ENCODE measurements at places on chromosomes 13 and 19. TPM values are rescaled to one million over a fixed set of nuclear protein-coding genes. Genes with fewer than 3 reads are reported as not detected.

DNA sequence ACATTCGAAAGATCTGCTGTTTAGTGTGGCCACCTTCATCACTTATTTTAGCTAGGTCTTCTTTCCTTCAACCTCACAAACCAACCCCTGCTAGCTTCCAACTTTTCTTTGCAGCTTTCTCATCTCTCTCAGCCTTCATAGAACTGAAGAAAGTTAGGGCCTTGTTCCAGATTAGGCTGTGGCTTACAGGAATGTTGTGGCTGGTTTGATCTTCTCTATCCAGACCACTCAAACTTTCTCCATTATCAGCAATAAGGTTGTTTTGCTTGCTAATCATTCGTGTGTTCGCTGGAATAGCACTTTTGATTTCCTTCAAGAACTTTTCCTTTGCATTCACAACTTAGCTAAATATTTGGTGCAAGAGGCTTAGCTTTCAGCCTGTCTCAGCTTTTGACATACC, 44.7 kb downstream of the CARS2 start:
- no peak for DNase-seq

The PGLYRP2 gene
- total RNA-seq, result not detected

The OR7D2 gene
- total RNA-seq, result 1.1 TPM

The CD209 gene
- 5.7 TPM for total RNA-seq

The CEACAM16 gene
- not detected for total RNA-seq

DNA sequence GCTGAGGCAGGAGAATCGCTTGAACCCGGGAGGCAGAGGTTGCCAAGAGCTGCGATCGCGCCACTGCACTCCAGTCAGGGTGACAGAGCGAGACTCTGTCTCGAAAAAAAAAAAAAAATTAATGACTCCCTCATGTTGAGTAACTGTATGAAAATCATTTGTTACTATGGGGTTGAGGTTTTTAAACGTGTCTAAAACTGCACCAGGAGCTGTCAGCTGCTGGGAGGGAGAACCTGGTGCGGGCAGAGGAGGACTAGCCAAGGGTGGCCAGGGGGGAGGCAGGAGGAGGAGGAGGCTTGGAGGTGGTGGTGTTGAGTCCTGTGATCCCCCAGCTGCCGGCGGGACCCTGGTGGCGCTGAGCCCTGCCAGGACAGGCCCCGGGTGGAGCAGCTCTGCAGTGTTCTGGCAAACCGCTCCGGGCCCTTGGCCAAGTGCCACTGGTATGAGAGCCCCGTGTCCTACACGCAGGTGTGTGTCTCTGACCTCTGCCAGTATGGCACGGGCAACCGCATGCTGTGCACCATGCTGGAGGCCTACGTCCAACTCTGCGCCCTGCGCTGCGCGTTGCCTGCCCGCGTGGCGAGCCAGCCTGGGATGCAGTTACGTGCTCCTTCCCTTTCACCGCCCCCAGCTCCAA, 17.1 kb upstream of the FXYD3 start:
- DNase-seq, result no peak

The KASH5 gene
- not detected for total RNA-seq

The BIVM gene
- 24.0 TPM for total RNA-seq

DNA sequence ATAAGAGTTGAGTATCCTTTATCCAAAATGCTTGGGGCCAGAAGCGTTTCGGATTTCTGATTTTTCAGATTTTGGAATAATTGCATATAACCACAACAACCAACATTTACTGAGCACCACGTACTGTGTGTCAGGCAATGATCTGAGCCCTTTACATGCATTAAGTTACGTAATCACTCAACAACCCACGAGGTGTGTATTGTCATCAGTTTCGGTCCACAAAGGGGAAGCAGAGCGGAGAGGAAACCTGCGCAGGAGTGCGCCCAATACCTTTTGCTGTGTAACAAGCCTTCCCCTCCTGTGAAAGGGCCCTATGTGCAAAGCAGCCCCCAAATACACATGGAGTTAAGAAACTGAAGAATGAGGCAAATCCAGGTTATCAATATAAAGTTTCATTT, 20.7 kb upstream of the NLRP12 start:
- no peak for DNase-seq

The UCHL3 gene
- total RNA-seq, result 55.9 TPM

- DNase-seq, result peak; percentile 55
Observed at GRCh38 chr13:27006519-27007161, 165.0 kb downstream of the USP12 start.

- no peak for DNase-seq
Observed at GRCh38 chr13:78298657-78299056, 304.7 kb downstream of the POU4F1 start.

- DNase-seq, result no peak
Observed at GRCh38 chr19:17519967-17520366, 8.5 kb downstream of the PGLS start.

DNA sequence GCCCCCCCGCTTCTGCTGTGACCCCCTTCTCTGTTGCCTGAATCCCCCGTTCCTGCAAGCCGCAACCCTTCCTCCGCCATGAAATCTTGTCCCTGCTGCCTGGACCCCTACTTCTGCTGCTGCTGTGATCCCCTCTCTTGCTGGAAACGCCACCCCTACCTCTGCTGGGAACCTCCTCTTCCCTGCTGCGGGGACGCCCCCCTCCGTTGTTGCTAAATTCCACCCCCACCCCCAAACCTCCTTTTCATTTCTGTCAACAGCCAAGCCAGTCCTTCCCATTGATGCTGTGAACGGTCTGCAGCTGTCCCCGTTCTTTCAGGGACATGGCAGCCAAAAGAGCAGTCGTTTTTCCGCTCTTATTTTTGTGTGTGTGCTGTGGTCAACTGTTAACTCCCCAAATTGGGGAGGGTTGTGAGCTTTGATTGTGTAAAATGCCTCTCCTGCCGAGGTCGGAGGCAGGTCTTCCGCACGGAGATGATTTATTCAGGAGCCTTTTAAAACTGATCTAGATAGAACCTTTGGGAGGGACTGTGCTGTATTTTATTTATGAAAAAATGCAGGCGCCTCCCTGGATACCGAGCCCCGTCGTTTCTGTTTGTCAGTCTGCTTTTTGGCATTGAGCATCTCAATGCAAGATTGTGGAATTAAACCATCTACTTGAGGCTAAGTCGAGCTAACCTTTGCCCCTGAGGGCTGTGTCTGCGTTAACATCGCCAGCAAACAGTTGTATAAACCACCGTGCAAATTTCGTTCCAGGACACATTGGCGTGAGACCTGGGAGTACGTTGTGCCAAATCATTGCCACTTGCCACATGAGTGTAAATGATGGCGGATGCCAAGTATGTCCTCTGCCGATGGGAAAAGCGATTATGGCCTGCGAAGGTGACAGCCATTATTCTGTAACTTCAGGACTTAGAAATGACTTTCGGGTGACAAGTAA, 27.9 kb upstream of the NDUFS7 start:
- DNase-seq, result peak; percentile 43

- DNase-seq, result no peak
Observed at GRCh38 chr13:99572131-99572530, 70.9 kb downstream of the TM9SF2 start.

DNA sequence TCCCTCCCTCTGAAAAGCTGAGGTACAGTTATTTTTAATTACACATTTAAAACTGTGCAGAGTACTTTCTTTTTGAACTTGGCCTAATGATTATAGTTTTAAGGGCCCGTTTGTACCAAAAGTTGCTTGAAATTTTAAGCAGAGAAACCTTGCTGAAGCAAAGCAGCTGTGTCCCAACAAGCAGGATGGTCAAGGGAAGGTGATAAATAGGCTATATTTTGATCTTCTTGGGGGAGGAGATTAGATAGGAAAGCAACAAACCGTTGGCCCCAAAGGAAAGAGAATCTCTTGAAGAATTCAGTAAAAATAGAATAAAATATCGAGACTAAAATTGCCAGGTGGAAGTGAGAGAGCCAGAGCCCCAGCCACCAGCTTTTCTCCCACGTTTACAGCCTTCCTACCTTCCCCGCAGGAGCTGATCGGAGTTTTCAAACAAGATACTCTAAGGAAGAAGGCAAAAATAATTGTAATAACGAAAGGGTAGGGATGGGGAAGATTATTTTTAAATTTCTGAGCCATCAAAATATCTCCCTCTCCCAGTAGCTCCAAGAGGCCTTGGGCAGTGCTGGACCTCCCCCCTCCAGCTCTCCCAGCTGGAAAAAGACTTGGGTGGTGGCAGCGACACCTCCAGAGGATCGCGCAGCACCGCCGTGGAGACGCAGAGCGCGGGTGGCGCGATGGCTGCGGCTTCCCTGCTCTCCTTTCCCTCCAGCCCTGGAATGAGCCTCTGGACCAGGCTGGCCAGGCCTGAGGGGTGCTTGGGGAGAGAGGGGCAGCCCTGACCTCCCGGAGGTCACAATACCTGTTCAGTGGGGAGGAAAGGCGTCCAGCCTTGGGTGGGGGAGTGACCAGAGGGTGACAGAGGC, 5.8 kb downstream of the ZIC2 start:
- no peak for DNase-seq

DNA sequence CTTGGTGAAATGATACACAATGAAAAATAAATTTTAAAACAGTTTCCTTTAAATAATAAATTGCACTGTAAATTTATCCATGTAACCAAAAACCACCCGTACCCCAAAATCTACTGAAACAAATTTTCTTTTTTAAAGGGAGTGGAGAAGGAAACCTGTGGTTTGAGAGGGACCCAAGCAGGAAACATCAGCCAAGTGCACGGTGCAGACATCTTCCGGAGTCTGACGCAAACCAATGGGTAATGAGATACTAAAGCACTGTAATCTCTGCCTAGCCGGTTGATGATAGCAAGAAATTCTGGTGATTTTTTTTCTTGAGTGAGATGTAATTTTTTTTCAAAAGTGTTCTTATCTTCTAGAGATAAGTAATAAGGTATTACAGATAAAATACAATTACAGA, 115.4 kb downstream of the ABCC4 start:
- DNase-seq, result no peak

The COX6B1 gene
- total RNA-seq, result 368 TPM

The IZUMO2 gene
- not detected for total RNA-seq

GRCh38 chr13:111143865-111144540, 28.9 kb downstream of the ARHGEF7 start:
- no peak for DNase-seq

The ELSPBP1 gene
- total RNA-seq, result not detected

The ADGRE1 gene
- not detected for total RNA-seq

- peak; percentile 43 for DNase-seq
Observed at GRCh38 chr19:29812080-29812880, 489 bp downstream of the CCNE1 start.

GRCh38 chr13:32811297-32811800, 204.9 kb upstream of the KL start:
- DNase-seq, result peak; percentile 30

DNA sequence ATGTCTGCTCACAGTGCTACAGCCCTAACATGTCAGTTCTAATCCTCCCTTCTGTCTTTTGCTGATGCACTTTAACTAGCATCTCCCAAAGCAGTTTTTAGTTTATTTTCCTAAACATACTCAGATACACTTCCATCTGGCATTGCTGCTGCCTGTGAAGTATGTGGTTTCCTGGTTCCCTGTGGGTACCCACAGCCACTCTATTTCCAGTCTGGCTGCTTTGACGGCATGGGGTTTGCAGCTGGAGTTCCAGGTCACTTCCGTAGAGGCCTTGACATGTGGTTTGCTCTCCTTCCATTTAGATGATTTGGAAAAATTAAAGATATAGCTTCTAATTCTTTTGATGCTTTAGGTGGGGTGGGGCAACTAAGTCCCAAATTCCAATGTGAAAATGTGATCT, 375.5 kb downstream of the PCDH20 start:
- no peak for DNase-seq

GRCh38 chr13:42007844-42008243, 40.6 kb upstream of the DGKH start:
- no peak for DNase-seq

DNA sequence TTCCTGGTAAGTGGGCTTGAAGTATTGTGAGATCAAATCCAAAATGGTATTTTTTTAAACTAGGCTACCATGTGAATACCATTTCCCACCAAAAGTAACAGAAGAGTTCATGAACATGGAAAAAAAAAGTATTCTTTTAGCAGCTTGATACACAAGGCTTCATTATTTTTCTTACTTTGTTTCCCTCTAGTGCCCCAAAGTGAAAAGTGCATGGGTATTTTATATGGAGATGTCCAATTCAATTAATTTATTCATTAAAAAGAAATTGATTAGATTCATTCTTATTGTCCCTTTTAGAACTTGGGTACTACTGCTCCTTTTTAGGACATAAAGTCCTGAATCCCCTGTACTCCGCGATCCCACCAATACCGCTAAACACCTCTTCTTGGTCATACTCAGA, 28.6 kb upstream of the SCEL start:
- no peak for DNase-seq

Measured in transverse colon (tissue), 4 donors.